Bone marrow (tissue), 2 donors: ENCODE measurements at places on chromosomes 7 and 10.
A peak's percentile ranks its signal among the peaks of the same experiment; 100 is the strongest.

- DNase-seq: no peak
These were observed 122.3 kb downstream of the SLIT1 start for GRCh38 chr10:97063271-97063982.

- no peak for DNase-seq
These were observed 79.6 kb downstream of the BMPR1A start for GRCh38 chr10:86836044-86836443.

GRCh38 chr7:121798896-121799295 lies 74.1 kb upstream of the PTPRZ1 start:
- DNase-seq: no peak

DNA sequence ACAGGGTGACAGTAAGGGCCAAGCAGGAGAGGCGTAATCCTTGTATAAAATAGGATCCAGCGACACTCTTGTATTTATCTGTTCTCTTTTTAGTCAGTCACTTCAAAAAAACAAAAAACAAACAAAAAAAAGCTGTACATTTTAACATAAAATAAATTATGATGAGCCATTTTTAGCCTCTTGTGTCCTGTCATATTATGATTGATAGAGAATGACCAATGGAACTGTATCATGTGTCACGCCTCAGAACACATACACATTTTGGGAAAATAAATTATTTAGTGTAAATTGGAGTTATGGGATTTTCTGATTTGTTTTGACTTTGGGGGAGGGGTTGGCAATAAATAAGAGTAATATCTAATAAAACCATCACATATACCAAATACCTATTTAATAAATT lies 79.3 kb upstream of the SAMD8 start:
- DNase-seq: no peak

- DNase-seq: no peak
These were observed 558.2 kb upstream of the GALNT17 start for GRCh38 chr7:70573696-70574095.

GRCh38 chr7:106736508-106737201 lies 75.7 kb upstream of the CCDC71L start:
- DNase-seq: peak; percentile 75

DNA sequence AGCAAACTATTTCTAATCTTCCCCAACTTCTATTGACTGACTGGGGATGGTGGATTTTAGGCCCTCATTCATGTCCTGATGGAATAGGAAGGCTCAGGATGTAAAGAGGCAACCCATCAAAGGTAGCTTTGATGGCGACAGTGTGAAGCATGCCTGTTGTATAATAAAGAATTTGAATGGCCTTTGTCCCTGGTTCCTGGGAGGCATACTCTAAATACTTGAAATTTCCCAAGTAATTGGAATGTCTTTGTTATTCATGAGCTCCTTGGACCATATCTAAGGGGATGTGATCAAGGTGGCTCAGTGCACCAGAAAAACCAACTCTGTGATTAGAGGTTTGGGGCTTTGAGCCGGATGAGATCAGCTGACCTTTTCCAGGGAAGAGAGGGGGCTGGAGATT lies 264.5 kb upstream of the NEBL start:
- DNase-seq: no peak

DNA sequence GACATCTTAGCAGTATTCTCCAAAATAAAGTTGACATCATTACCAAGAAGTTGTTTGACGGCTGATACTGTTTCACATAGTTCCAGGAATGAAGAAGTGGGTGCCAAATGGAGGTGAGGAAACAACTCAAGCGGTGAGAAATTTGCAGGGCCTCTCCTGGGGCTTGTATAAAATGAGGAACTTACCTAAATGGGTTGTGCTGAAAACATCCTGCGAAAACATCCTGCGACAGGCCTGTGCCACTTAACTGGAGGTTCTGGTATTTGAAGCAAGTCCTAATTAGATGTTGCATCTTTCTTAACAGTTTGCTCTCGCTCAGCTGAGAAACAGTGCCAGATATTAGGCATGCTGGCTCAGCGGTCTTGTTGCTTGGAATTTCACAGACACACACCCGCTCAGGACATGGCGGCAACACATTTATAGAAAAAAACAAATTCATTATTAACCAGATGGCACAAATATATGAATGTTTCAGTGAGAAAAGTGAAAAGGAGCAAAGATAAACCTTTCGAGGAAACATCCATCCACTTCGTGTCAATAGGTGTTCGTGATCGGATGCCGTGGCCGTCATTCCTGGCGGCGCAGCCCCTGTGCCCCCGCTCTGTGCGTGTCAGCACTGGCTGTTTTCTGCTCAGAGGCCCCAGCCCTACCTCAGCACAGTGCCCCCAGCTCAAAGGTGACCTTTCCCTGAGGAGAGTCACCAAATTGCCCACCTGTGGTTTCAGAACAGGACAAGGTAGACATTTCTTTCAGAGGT lies 48.1 kb downstream of the CDC123 start:
- DNase-seq: no peak

DNA sequence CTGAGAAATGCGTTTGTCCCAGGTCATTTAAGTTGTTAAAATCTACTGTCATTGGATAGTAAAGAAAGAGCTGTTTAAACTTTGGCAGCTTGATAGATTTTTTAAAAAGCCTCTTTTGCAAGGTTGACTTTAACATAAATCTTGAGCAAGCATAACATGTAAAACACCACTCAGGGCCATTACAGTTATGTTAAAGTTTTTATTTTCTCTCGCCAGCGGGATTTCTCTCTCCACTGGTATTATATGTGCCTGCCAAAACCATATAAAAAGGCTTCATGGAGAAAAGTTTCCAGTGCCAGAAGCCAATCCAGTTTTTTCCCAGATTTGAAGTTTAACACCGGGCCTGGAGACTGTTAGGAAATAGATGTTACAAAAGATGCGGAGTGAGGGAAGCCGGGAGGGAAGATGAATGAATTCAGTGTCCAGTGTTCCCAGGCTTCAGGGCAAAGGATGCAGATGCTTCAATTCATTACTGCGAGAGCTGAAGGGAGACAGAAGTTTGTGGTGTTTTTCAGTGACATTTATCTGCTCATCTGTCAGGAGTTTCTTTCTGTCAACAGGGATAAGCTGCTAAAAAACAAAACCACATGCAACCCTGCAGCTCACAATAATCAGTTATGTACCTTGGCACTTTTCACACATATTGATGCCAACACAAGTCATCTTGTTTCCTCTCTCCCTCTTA lies 155.5 kb downstream of the SPAG6 start:
- DNase-seq: no peak

DNA sequence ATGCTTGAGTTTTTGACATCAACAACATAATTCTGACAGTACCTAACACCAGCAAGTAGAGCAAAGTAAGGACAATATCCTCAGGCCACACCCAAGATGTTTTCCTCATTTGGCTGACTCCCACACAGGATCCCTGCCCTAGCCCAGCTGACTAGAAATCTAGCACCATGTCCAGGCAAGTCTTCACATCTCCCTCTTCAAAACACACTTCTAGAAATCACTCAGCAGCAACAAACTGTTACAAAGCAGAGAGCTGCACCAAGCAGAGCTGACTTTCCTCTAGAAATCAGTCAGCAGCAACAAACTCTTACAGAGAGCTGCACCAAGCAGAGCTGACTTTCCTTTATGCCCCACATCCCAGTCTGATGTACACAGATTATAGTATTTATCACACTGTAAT lies 7.7 kb downstream of the TMEM168 start:
- DNase-seq: no peak

- DNase-seq: no peak
These were observed 136.9 kb downstream of the MBL2 start for GRCh38 chr10:52635651-52636050.

DNA sequence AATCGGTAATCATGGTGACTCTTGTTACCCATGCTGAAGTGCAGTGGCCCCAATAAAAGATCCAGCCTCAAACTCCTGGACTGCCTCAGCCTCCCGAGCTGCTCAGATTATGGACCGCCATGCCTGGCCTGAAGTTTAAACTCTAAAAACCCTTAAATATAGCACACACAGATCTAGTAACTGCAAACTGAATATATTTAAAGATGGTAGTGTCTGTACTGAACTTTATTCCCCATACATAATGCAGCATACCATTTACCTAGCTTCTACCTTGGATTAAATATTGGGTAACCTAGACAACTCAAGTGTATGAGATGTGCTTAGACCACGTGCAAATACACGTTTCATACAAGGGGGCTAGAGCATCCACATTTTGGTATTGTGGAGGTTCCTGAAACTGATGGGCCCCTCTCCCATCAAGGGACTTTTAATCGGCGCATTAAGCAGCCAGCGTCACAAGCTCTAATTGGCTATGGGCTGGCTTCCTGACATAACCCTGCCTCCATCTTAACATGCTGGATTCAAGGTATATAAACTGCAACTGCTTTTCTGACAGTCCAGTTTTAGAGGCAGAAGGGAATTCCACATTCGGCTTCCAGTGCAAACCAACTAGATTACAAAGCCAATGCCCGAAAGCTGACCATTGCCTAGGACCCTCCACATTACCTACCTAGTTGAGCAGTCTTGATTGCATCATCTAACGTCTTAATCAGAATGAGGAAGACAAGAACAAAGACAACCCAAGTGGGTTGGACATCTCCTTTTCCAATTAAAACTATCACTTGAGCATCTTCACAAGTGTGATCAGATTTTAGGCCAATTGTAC lies 13.0 kb downstream of the HNRNPA2B1 start:
- no peak for DNase-seq

- DNase-seq: no peak
These were observed 81.6 kb downstream of the ARHGAP22 start for GRCh38 chr10:48523212-48523819.

GRCh38 chr10:23695825-23696420 lies 257.0 kb downstream of the OTUD1 start:
- DNase-seq: no peak

DNA sequence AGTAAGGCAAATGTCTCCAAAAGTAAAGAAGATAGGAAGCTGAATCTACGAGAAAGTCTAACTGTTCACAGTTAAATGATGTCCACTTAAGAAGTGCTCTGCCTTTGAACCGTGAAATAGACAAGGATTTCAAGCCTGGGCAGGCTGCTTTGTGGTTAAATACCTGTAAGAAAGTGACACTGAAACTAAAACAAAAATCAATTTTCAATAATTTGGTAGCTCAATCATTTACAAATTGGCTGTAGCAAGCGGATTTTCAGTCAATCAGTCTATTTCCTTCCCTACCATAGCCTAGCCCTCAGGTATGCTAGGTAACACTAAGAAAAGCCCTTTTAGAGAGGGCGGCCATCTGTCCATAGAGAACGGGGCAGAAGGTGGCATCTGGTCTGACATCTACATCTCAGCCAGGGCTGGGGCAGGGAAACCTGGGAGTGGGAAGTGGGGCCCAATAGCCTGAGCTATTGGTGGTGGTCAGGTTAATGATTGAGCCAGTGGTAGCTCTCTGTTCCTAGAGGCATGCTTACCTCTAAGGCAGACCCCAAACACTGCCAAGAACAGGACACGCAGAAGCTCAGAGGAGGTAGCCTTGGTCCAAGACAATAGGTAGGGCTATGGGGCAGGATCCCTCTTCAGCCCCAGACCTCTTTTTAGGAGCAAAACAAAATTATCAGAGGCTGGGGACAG lies 223.2 kb downstream of the CCSER2 start:
- DNase-seq: no peak

DNA sequence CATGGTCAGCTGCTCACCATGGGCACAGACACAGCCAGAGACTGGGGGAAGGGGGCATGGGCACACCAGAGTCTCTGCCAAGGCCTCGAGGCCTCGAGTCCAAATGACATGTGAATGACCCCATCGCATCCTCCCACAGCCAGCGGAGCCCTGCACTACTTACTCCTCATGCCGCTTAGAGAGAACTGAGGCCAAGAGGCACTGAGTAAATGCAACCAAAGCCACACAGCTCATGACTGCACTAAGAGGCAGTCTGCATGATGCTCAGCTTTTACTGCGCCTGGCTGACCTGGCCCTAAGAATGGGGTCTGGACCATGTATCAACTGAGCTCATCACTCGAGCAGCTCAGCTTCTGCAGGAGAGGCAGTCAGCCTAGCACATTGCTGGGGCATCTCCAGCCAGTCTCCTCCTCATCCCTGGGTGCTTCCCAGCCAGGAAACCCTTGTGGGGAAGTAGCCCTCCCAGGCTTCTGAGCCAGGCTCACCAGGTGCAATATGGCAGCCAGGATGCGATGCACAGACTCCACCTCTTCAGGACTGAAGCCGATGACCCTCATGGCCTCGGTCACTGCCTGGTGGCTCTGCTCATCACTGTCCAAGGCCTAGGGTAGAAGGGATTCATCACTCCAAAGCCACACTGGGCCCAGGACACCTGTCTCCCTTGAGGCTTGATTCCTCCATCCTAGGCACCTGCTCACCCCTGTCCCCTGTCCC lies 7.5 kb downstream of the MYO1G start:
- no peak for DNase-seq

- no peak for DNase-seq
These were observed 217.7 kb upstream of the ETV1 start for GRCh38 chr7:14207138-14207537.

GRCh38 chr10:79982362-79982800 lies 33.5 kb upstream of the SFTPD start:
- no peak for DNase-seq

DNA sequence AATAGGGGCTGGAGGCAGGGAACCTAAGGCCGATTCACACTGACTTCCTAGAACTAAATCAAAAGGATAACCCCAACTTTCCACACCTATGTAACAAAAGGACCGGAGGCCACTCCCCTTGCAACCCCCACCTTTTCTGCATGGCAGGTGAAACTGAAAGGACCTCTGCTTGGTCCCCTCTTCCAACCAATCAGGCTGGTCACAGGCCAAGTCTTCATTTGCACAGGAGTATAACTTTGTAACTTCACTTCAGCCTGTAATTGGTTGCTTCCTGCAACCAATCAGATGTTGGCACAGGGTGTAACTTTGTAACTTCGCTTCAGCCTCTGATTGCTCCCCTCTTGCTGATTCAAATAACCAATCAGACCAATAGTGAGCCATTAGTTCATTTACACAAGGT lies 190.0 kb downstream of the FAM107B start:
- no peak for DNase-seq

DNA sequence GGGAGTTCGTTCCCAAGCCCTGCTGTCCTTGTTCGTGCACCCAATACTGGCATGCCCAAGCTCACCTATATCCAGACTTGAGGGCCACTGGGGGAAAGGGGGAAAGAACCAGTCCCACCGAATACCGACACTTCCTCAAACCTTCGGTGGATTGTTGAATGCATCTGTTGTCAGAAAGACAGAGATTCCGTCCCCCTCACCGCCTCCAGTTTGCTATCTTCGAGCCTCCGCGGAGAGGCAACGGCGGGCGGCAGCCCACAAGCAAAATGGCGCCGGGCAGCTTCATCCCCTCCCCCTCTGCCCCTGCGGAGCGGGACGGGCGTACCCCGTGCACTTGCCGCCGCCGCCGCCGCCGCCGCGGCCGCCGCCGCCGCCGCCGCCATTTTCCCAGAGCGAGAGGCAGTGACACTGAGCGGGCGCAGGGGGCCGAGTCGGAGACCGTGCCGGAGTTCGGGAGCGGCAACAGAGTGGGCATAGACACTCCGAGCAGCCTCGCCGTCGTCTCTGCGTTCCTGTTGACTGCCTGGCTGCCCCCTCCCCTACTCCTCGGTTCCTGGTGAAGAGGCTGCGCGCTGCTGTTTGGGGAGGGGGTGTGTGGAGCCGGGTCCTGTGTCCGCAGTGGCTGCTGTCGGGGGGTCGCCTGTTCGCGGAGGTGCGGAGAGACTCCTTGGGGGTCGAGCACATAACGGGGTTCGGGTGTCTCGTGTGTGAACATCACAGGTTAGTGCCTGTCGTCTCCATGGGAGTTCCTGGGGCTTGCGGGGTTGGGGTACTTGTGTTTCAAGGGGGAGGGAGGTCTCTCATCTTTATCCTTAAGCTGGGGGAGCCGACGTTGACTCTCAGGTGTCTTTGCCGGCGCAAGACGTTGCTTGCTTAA lies at the start of gene KMT2E:
KMT2E (plus strand) TSS at position 390 of the 877 bp plus-strand sequence. CDS start 26,748 bp downstream, outside the sequence.
- DNase-seq: peak; percentile 97

GRCh38 chr7:1031716-1032455 lies 12.5 kb upstream of the GPR146 start:
- no peak for DNase-seq

GRCh38 chr7:7701527-7701926 lies 16.9 kb downstream of the RPA3 start:
- no peak for DNase-seq
